Cerebellum (tissue), 4 donors: ENCODE measurements at places on chromosomes 7 and 10. TPM values are rescaled to one million over a fixed set of nuclear protein-coding genes. Genes with fewer than 3 reads are reported as not detected.

DNA sequence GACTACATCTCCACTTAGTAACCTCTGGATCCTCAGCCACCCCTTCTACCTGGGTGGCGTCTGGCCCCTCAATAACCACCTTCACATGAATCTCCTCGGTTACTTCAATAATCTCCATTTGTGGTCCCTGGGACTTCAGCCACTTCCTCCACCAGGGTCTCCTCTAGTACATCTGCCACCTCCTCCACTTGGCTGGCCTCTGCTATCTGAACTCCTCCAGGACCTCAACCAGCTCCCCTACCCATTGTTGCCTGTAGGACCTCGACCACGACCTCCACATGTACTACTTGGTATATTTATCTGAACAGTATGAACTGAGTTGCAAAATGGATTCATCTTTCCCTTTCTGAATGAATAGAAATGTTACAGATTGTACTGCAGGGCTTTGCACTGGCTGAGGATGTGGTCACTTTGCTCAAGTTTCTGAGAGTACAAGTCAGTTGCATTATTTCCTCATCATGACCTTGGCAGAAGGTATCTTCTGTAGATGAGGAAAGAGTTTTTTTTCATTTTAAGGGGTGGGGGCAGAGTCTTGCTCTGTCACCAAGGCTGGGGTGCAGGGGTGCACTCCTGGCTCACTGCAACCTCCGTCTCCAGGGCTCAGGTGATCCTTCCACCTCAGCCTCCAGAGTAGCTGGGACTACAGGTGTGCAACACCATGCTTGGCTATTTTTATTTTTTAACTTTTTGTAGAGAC, 36.0 kb downstream of the MAT1A start:
- no peak for DNase-seq

DNA sequence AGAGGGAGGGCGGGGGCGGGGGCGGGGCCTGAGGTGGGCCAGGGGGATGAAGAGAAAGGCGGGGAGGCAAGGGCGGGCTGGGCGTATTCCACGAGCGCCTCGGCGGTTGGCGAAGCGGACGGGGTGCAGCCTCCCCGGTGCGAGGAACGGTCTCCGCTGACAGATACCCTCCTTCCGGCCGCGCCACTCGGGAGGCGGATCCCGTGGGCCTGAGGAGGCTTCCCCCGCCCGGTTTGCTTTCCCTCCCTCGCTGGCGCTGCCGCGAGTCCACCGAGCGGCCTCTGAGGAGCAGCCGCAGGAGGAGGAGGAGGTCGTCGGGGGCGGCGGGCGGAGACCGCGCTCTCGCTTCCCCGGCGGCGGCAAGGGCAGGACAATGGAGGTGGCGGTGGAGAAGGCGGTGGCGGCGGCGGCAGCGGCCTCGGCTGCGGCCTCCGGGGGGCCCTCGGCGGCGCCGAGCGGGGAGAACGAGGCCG, at the start of gene TRIM24:
Gene TRIM24 (plus strand): TSS at position 84 of the 473 bp plus-strand sequence. CDS start 290 bp downstream, at position 374.
- DNase-seq = no peak

- no peak for DNase-seq
Measured at GRCh38 chr10:106296750-106297392, 867.6 kb downstream of the SORCS1 start.

DNA sequence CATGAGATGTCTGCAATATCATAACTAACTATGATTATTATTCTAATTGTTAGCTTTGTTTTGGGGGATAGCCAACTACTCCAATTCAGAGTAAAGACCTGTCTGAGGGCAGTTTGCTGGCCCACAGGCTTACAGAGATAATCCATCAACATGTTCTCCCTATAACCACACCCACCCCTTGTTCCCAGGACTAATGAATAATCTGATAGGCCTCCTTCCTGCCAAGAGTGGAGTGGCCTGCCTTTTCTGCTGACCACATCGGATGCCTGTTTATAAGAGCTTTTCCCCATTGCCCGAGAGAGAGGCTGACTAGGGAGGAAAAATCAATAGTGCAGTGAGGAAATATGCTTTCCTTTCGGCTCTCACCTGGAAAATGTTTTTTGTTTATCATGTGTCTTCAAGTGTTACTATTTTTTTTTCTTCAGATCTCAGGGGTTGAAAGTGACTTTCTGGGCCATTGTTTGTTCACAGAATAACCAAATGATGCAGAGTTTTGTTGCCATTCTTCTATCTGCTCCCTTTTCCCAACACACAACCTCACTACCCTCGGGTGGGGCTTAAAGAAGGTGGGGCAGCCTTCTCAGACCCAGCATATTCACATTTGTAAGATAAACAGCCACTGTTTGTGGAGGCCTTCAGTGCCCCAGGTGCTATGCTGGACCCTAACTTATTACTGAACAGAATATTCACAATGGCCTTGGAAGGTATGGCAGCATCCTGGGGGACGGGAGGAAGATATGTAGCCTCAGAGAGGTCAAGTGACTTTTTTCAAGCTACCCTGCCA, 38.4 kb downstream of the PLPP4 start:
- DNase-seq = no peak

- DNase-seq = no peak
Measured at GRCh38 chr7:100603726-100604027, 1.5 kb downstream of the PCOLCE start.

RPEL1 gene
- total RNA-seq = not detected

LRIT1 gene
- total RNA-seq = not detected

FAM25C gene
- not detected for total RNA-seq
